Fibroblast of skin of left biceps (primary cell): ENCODE measurements at places on chromosomes 13 and 19.
A peak's percentile ranks its signal among the peaks of the same experiment; 100 is the strongest.

DNA sequence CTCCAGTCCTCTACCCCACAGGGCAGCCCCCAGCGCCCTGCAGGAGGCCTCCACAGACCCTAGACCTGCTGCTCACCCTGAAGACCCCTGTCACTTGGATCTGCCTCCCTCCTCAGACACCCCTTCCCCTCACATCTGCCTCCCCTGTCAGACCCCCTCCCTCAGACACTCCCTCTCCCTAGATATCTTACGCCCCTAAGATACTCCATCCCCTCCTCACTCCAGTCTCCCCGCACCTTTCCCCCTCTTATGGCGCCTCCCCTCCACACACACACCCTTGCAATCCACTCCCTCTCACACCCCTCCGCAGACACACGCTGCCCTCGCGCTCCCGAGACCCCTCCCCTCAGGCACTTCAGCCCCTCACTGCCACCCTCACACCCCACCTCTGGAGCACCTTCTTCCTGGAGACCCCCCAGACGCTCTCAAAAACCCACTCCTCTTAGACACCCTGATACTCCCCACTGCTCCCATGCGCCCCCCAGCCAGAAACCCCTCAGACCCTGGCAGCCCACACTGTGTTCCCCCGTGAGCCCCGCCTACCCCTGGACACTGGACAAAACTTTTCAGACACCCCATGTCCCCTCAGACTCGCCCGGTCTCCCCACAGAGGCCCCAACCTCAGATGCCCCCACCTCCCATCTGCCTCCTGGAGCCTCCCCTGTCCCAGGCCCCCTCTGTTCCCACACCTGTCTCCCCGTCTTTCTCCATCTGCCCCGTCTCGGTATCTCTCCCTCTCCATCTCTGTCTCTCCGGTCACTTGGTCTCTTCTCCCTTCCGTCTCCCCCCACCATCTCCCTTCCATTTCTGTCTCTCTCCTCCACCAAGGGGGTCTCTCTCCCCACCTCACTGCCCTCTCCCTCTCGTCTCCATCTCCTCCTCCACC, 14.5 kb downstream of the ERFL start:
- no peak for DNase-seq

DNA sequence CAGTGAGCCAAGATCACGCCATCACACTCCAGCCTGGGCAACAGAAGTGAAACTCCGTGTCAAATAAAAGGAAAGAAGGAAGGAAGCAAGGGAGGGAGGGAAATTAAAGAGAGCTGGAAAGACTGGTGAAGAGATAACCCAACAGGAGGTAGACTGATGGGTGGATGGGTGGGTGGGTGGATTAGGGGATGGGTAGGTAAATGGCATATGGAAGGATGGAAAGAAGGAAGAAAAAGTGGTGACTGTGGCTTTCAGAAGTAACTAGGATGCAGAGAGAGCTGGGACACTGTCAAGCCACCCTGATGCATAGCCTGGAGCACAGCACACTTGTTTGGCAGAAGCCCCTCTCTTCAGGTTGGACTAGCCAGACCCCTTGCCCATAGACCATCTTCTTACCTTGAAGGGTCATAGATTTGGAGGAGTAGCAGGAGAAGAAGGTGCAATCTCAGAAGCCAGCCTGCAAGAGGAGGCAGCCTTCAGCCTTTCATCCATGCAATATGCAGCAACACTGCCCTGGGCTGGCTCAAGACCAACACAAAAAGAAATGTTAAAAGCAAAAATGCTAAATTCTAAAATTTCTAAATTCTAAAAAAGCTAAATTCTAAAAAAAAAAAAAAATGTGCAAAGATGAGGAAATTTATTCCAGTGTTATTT, 5.1 kb downstream of the IQCN start:
- DNase-seq = no peak

DNA sequence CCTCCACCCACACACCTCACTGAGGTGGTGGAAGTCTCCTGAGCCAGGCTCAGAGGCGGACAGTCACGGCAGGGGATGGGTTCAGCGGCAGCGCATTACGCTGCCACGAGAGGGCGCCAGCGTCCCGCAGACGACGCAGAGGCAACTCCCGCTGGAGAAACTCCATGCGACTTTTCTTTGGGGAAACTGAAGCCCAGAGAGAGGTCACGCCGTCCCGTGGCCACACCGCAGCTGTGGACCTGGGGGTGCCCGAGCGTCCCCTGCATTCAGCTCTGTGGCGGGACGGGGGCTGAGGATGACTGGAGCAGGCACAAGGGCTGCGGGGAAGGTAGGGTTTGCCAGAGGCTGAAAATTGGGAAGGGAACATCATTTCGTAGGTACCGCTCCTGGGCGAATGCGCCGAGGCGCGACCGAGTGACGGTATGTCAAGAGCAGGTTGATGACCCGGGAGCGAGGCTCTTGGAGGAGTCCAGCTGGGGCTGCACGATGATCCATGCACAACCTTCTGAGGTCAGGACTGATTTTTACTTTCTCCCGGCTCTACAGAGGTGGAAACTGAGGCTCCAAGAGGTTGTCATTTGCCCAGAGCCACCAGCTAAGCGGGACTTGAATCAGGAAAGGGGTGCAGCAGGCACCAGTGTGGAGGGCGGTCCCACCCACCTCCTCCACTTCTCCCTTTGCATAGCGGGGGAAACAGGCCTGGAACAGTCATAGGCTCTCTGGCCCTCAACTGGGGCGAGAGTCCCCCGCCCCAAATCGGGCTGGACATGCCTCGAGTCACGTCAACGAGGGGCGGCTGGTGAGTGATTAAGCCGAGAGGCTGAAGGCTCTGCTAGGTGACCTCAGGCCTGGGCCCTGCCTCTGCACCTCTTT, 690 bp upstream of the ARRDC2 start:
- DNase-seq = no peak

GRCh38 chr19:17351815-17352435, 14.6 kb downstream of the GTPBP3 start:
- no peak for DNase-seq

DNA sequence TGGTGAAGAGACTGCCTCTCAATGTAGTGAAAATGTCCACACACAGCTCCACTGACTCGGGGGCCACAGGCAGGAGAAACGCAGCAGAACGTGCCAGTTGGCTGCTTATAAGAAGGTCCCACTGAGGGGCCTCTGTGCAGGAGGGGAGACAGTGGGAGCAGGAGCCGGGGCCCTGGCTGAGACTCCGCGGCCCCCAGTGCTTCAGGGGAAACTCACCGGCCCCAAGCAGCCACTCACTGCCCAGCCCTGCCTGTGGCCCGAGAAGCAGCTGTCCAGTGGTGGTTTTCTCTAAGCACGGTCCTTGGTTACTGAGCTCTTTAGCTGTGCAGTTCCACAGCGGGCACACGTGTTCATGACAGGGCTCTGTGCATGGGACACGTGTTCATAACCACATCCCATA, 91.9 kb upstream of the MCF2L start:
- DNase-seq = no peak

- no peak for DNase-seq
Measured at GRCh38 chr19:3504735-3505134, 1.4 kb upstream of the FZR1 start.

- DNase-seq = no peak
Measured at GRCh38 chr13:111639196-111639705, 318.8 kb downstream of the TEX29 start.

DNA sequence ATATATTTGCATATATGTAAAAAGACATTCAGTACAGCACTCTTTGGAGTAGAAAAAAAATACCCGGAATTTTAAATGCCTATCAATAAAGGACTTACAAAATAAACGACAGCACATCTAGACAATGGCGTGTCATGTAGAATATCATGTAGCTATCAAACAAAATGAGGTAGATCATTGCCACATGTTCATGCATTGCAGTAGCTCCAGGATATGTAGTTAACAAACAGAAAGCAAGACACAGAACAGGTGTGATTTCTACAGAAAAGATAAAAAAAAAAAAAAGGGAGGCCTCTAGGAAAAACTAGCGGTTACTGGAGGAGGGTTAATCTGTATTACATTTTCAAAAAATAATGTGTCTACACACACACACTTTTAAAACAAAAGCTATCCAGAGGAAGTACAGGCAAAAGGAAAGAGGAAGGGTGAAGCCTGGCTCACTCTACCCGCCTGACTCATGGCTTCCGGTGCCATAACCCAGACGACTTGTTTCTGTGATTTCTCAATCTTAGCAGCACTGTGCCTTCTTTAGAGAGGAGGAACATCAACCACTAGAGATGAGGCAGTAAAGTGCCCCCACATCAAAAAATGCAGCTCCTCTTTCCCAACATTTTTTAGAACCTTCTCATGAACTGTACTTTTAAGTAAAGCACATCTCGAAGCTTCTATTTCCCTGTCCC, 6.9 kb downstream of the KCTD12 start:
- DNase-seq = no peak

GRCh38 chr13:66805657-66806056, 424.5 kb downstream of the PCDH9 start:
- peak; percentile 24 for DNase-seq

DNA sequence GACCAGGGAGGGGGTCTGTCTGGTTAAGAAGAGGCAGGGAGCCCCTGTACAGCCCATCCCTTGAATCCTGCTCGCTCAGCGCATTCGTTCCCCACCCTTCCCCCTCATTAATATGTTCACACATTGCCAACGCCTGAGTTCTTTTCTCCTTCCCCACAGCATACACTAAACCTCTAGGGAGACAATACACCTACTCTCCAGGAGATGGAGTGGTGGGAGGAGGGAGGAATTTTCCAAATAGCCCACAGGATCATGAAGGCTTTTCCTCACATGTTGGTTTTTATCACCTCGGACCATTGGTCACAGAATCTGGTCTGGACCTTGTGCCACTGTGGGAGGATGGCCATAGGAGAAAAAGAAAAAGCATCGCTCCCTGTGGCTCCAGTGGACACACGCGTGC, 294.9 kb downstream of the SHISA2 start:
- no peak for DNase-seq

DNA sequence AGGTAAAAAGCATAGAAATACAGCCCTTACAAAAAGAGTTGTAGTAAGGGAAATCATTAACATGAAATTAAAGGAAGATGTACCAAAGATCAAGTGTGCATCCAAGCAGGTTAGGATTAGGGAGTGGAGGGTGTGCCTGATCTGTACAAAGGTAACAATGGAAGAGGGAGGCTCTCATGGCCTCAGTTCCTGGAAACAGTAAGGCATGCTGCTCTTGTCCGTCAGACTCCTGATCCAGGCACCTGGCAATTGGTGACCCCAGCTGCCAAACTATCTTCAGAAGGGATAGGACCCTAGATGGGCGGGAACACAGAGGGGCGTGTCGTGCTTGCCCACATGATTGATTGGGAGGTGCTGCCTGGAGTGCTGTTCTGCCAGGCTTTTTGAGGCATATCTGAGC, 4.5 kb downstream of the TEX26 start:
- no peak for DNase-seq

GRCh38 chr13:100659578-100659977, 15.0 kb downstream of the TMTC4 start:
- DNase-seq = no peak

- DNase-seq = no peak
Measured at GRCh38 chr19:18008814-18009213, 844 bp downstream of the ARRDC2 start.

DNA sequence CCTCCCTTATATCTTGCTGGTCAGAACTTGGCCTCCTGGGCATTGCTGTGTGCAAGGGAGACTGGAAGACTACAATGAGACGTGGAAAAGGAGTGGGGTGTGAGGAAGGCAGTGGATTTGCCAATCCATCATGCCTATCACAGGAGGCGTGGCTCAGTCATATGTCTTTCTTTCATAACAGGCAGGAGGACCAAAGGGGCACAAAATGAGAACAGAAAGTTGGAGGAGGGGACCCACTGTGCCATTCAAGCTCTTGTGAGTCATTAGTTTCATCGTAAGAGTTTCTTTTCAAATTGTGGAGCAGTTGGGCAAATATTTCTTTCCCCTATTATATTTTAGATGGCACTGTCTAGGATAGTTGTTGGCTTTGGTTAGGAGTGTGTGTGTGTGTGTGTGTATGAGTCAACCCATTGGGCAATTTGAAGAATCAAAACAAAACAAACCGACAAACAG, 471.5 kb downstream of the TSHZ3 start:
- DNase-seq = no peak

DNA sequence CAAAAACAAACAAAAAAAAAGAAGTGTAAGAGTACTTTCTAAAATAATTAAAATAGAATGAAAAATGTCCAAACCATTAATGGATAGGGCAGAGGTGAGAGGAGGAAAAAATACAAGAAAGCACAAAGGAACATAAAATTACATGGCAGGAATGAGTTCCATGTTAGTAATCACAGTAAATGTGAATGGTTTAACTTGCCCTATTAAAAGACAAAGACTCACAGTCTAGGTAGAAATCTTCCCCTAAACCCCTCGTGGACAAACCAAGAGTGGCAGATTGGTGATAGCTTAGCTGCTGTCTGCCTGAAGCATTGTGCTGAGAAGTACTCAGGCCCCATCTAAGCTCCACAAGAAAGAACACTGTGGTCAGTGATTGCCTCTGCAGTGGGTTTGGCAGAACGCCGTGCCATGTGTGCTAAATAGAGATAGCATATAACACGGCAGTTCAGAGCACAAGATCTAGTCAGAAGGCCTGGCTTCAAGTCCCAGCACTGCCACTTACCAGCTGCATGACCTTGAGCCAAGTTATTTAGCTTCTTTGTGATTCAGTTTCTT, 103.5 kb downstream of the DPF1 start:
- no peak for DNase-seq

DNA sequence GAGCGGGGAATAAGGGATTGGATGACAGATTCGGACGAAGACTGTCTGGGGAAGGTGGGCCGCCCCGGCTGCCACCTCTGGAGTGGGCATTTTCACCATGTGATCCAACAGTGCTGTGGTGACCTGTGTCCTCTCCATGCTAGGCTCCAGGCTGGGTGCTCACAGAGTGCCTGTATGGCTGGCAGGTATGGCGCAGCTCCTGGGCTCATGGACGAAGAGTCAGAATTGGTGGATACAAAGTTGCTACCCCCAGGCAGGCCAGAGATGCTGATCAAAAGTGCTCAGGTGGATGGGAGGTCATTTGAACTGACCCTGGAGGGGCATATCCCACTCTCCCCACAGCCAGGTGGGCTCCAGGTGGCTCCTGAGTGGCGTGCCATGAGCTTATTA, 111.3 kb upstream of the UQCRFS1 start:
- DNase-seq = no peak

GRCh38 chr13:99977912-99978798, 3.4 kb upstream of the ZIC2 start:
- DNase-seq = no peak

DNA sequence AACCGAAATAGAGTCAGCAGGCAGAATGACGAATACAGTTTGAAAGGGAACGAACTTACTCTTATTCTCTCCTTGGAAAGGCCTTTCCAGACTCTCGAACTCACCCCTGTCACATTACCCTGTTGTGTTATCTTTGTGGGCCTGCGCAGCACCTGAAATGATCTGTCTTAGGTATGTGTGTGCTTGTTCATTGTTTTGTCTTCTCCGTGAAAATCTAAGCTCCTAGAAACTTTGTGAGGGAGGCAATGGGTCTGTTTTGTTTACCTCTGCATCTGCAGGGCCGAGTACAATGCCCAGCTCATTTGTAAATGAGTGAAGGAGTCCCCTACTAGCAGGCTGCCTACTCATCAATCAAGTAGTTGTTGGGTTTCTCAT, 19.6 kb downstream of the HMGB1 start:
- DNase-seq = no peak

GRCh38 chr13:88862095-88862620, 1191.0 kb downstream of the SLITRK5 start:
- no peak for DNase-seq
